ENCODE measurements at places on chromosomes 11 and 22.

- DNase-seq, result no peak
These were observed 6.0 kb downstream of the WNT11 start for GRCh38 chr11:76200006-76200940.

GRCh38 chr22:46196278-46196677 lies 46.0 kb downstream of the PPARA start:
- DNase-seq, result no peak

- no peak for DNase-seq
These were observed 1.3 kb downstream of the PACS1 start for GRCh38 chr11:66071381-66071801.

DNA sequence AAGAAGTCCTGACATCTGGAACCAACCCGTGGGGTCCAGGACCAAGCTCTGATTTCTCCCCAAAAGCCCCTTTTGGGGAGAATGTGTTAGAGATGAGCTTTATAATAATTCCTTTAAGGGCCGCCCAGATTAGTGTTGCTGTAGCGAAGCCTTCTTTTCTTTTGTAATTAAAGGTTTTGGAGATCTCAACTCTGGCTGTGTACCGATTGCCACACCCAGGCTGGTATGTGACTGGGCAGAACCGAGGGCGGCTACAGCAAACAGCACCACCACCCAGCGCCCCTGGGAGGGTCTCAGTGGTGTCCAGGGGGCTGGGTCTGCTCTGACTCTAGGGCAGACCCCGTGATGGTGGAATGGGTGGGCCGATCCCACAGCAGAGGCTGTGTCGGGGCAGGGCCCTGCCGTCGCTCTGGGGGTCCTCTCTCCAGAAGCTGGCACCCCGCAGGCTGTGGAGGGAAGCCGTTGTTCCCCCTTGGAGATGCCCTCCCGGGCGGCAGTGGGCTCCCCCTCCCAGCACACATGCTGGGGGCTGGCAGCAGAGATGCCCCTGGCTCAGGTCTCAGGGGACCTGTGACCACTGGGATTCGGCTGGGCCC lies 31.0 kb downstream of the TPCN2 start:
- no peak for DNase-seq

- no peak for DNase-seq
These were observed 7.4 kb downstream of the USP2 start for GRCh38 chr11:119373921-119374631.

- DNase-seq, result no peak
These were observed 148.7 kb downstream of the OR4C45 start for GRCh38 chr11:50181334-50181733.

- DNase-seq, result no peak
These were observed 1.6 kb upstream of the MFRP start for GRCh38 chr11:119347940-119348605.

DNA sequence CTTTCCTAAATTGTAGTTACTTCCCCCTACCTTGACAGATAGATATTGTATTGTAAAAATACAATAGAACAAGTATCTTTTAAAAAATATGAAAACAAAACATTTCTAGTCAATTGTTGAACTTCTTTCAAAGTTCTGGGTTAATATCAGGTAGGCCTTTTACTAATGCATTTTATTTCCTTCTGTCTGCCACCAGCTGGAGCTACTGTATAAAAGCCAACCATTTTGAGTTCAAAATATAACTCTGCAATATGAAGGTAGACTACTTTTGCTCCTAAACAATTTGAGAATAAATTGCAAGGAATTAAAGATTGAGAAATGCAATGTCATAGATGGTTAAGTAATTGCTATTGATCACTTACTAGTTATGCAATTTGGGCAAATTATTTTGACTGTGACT lies 22.1 kb upstream of the LIN7C start:
- no peak for DNase-seq

- DNase-seq, result no peak
These were observed 35.9 kb upstream of the MYEOV start for GRCh38 chr11:69257838-69258658.

- DNase-seq, result no peak
These were observed 17.5 kb upstream of the TEF start for GRCh38 chr22:41364233-41364632.

DNA sequence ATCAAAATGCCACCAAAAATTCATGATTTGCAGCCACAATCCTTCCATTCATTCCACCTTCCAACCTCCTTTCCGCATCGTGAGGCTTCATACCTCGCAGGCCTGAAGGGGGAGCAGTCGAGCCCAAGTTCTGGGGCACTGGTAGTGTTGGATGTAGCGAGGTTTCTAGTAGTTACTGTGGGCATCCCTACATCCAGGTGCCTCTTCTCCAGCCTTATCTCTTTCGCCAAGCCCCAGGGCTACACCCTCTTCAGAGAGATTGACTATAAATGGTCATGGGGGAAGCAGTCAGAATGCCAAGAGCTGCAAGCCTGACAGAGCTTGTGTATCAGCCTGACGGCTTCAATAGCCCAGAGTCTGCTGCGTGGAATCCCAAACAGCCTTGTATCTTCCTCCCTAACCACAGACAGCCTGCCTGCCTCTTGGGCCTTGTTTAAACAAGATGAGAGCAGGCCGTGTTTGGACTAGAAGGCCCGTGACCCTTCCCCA lies 28.9 kb downstream of the CLMP start:
- no peak for DNase-seq

- DNase-seq, result no peak
These were observed 34.3 kb upstream of the CFAP300 start for GRCh38 chr11:102012946-102013345.

DNA sequence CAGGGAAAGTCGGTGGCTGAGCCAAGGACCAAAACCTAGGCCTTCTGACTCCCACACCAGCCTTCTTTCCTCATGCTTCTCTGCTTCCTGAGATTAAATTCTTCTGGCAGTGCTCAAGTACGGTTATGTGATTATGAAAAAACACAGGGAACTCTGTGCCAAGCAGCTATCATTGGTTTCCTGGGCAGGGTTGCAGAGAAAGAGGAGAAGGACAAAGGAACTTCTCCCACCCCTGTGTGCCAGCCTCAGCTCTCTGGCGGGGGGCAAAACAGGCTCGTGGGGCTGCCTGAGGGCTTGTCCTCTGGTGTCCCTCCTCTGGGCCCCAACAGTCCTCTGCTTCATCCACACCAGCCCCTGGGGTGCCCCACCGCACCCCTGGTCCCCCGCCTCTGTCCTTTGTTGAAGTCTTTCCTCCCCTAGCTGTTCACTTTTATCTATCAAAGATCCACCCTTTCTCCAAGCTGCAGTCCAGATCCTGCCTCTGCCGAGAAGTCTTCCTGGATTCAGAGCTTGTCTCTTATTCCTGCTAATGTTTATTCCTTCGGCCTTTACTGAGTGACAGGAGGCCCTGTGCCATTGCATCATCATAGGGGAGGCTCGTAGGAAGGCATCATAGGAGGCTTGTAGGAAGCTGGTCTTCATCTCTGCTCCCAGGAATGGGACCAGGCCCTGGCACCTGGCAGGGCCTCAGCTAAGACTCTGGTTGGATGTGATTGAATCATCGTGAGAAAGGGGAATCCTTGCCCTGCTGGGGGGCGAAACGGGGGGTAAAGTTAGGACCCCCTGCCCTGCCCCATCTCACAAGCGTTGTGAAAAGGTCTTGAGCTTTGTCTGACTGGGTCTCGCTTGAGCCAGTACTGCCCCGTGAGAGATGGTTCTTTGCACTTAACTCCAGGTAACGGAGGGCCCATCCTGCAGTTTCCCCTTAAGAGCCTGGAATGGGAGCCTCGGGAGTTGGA lies 11.5 kb upstream of the FTH1 start:
- no peak for DNase-seq

GRCh38 chr11:84173078-84173477 lies 886.9 kb upstream of the CCDC90B start:
- no peak for DNase-seq

GRCh38 chr22:22981670-22982571 lies 88.4 kb upstream of the GNAZ start:
- DNase-seq, result no peak

GRCh38 chr11:8597182-8597581 lies 3.2 kb upstream of the STK33 start:
- DNase-seq, result no peak

DNA sequence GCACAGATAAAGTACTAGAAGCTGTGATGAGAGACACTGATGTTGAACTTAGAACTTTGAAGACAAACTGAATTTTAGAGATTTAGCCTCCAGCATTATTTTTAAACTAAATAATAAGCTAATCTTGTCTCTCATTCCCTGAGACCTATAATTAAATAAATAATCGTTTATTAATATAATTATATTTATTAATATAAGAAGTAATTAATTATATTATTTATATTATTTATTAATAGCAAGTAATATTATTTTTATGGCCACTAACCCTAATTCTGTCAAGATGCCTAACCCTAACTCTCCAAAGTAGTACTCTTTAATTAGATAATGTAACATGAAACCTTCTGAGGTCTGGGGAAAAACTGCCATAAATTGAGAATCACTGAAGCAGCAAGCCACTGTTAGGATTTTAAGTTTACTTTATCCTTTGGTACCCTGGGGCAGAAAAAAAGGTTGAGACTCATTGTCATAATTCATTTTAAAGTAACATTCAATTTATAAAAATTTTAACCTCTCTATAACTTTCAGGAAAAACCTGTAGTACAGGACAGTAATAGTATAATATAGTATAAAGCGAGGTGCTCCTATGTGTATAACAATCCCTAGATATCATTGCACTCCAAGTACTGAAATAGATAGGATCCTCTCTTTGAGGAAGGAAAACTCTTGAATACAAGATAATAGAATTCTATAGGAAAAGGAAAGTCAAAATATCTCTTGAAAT lies 85.4 kb downstream of the TTC28 start:
- DNase-seq, result no peak

- no peak for DNase-seq
These were observed 3.8 kb downstream of the SMTNL1 start for GRCh38 chr11:57541169-57541568.

GRCh38 chr22:46857885-46858143 lies 95.4 kb downstream of the TBC1D22A start:
- no peak for DNase-seq

DNA sequence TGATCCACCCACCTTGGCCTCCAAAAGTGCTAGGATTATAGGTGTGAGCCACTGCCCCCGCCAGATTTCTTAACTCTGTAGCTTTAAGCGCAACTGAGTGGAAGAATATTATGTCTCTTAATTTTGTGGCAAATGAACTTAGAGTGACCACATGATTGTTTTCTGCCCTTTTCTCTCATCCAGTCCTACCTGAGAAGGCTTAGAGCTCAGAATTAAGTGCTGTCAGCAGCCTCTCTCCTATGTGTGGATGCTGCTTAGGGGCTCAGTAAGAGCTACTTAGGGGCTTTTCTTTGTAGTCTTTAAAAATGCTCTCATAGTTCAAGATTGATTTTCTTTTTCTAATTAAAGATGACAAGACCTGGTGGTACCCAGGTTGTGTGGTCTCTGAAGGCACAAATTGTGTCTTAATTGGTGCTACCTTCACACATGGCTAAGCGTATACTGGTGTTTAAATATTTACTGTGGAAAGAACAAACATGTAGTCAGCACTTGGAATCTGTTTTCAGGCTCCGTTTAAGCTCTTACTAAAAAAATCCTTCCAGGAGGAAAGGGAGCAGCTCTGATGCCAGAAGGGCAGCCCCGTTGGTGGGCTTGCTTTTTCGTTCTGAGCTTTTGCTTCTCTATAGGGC lies 59.3 kb downstream of the DEPDC5 start:
- no peak for DNase-seq

DNA sequence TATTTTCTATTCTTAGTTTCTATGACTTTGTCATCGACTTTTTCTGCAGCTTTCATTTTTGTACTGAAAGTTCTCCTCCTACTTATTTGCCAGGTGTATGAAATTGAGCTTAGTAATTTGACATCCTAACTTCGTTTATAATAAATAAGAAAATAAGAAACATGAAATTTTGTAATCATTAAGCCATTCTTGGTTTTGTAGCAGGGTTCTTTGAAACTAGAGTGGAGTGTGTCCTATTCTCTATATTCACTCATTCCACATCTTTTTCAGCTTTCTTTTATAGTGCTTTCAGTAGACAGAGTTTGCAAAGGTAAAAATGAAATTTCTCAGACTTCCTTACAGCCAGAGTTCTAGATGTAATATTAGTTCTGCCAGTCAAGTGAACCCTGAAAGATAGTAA lies 47.8 kb downstream of the FANCF start:
- DNase-seq, result no peak

DNA sequence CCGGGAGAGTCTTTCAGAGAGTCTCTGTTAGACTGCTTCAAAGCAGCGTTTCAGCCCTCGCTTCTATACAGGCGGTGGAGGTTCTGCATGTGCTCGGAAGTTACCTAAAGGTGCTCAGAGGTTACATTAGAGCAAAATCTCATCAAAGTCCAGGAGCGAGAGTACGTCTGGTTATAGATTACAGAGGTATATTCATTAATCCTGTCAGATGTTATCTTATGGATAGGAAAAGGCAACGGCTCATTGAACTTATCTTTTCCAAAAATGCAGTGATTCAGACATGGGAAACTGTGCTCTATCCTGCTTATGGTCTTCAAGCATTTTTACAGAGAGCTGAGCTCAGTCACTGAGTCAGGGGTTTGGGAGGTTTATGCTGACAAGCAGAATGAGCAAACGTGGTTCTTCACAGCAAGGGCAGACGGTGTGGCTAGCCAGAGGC lies 9.1 kb upstream of the ZBED5 start:
- DNase-seq, result no peak

DNA sequence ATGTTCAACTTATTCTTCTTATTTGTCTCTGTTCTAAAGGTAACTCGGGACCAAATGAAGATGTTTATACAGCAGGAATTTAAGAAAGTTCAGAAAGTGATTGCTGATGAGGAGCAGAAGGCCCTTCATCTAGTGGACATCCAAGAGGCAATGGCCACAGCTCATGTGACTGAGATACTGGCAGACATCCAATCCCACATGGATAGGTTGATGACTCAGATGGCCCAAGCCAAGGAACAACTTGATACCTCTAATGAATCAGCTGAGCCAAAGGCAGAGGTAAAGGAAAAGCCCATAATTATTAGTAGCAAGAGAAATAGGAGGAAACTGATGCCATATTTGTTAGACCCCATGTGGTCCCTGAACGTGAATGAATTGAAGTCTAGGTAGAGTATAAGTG lies 63.3 kb downstream of the TRIM44 start:
- DNase-seq, result no peak

- no peak for DNase-seq
These were observed 235.0 kb downstream of the MIAT start for GRCh38 chr22:26892166-26893041.

GRCh38 chr11:61297341-61297740 lies 2.2 kb upstream of the VWCE start:
- no peak for DNase-seq

GRCh38 chr22:42156598-42156997 lies 26.0 kb upstream of the CYP2D6 start:
- no peak for DNase-seq

DNA sequence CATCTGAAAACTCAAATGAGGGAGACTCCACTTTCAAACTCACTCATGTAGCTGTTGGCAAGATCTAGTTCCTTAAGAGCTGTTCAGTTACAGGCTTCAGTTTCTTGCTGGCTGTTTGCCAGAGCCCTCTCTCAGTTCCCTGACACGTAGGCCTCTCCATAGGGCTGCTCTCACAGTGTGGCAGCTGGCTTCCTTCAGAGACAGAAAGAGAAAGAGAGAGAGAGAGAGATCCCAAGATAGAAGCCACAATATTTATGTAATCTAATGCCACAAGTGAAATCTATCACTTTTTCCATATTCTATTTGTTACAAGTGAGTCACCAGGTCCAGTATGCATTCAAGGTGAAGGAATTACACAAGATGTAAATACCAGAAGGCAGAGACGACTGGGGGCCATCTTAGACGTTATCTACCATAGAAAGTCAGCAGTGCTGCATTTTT lies 168.8 kb downstream of the RCN1 start:
- no peak for DNase-seq

Data from stimulated activated CD8-positive, alpha-beta memory T cell treated with anti-CD3 and anti-CD28 coated beads, Interleukin-7, amount 100 ng/mL, for 24 hours (primary cell).